ENCODE measurements at places on chromosomes 12 and 14.

DNA sequence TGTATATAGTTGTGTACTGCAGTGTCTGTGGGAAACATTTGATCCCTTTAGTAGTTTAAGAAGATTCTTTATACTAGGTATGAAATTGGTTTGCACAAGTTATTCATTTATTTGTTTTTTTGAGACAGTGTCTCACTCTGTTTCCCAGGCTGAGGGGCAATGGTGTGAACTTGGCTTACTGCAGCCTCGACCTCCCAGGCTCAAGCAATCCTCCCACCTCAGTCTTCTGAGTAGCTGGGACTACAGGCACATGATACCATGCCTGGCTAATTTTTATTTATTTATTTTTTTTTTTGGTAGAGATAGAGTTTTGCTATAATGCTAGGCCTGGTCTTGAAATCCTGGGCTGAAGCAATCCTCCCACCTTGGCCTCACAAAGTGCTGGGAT, 209.4 kb downstream of the RASSF9 start:
- H3K4me1 ChIP-seq = no peaks in the 10 kb centered on the region
- no peaks in the 10 kb centered on the region for H3K27me3 ChIP-seq
- no peak overlapping the region for H3K27ac ChIP-seq

DNA sequence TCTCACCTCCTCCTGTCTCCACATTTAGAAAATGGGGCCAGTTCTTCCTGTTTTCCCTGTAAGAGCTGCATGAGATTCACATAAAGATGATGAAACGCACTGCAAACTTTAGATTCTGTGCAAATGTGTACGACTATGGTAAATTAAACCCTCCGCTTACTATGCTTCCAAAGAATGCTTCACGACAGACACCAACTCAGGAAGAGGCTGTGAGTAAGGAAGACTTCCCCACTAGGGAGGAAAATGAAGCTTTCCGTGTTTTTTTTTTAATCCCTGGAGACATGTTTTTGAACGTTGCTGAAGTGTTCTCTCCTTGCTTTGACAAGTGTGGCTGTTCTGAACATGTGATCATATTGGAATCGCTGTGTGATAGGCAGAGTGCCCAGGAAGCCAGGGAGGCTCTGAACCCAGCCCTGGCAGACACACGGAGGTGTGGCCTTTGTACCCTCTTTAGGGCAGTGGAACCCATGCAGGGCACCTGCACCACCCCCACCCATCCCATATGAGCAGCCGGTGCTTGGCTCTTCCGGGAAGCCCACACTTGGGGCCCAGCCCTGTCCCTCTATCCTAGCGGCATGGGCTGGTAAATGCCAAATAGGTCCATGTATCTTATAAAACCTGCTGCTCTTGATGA, 7.5 kb upstream of the SYNE3 start:
- H3K4me1 ChIP-seq = no peaks in the 10 kb centered on the region

DNA sequence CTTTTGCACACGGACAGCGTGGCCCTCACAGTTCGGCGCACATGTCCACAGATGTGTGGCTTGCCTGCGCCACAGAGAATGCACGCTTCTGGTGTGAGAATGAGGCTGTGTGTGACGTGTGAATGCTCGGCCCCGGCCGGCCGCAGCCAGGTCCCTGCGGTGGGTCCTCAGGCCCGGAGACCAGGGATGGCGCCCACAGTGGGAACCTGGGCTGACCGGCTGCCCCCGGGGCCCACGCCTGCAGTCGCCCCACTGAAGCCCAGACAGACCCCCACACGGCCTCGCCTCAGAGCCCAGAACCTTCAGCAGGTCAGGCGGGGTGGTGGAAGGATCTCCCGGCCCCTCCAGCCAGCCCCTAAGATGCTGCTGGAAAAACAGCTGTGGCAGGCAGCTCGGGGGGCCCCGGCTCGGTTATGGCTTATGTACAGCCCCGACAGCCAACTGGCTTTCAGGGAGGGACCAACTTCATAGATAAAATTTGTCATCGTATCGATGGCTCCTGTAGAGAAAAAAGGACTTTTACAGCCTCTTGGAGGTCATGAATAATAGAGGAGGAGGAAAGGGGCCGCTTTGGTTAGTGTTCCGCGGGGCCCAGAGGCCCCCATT, 4.5 kb upstream of the C14orf180 start:
- DNase-seq = no peak
- no peaks in the 10 kb centered on the region for H3K36me3 ChIP-seq
- H3K27me3 ChIP-seq = no peaks in the 10 kb centered on the region

DNA sequence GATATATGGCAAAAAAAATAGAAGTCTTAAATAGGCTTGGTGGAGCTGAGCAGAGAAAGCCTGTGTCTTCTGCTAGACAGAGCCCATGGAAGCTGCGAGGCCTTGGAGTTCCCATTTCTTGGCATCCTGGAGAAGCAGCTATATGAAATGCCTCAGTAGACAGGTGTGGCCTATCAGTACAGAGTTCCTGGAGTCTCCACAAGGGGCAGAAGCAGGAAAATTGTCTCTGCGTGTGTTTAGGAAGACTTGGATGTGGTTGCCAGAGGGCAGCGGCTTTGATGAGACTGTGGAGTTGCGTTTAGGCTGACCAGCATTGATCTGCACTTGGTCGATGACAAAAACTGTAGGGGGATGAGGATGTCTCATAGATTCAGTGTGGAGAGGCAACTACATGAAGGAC, 334.5 kb upstream of the SEL1L start:
- H3K27me3 ChIP-seq = no peaks in the 10 kb centered on the region
- no peak overlapping the region for H3K4me3 ChIP-seq
- H3K27ac ChIP-seq = no peak overlapping the region
- no peaks in the 10 kb centered on the region for H3K36me3 ChIP-seq

DNA sequence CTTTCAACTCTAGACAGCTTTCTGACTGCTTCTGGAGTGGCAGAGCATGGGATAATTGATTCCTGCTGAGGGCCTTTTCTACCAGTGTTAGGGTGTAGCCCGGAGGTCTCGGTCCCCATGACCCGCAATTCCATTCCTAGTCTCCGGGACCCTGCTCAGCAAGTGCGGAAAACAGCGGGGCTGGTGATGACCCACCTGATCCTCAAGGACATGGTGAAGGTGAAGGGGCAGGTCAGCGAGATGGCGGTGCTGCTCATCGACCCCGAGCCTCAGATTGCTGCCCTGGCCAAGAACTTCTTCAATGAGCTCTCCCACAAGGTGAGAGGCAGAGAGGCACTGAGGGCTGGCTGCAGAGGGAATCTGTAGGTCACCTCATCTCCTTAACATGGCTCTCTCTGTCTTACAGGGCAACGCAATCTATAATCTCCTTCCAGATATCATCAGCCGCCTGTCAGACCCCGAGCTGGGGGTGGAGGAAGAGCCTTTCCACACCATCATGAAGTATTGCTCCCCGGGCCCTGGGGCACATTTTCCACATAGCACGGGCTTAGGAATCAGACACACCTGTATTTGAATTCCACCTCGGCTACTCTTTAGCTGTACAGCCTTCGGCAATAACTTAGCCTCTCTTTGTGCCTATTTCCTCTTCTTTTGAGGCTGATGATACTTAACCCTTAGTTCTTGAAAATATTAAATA, 5.6 kb upstream of the GAPDH start:
- H3K27me3 ChIP-seq = no peaks in the 10 kb centered on the region
- peaks cover 17% of the 10 kb centered on the region for H3K4me1 ChIP-seq
- no peak overlapping the region for H3K4me3 ChIP-seq
